Hippocampal formation (tissue), 2 donors: ENCODE measurements at places on chromosomes 7 and 10.

DNA sequence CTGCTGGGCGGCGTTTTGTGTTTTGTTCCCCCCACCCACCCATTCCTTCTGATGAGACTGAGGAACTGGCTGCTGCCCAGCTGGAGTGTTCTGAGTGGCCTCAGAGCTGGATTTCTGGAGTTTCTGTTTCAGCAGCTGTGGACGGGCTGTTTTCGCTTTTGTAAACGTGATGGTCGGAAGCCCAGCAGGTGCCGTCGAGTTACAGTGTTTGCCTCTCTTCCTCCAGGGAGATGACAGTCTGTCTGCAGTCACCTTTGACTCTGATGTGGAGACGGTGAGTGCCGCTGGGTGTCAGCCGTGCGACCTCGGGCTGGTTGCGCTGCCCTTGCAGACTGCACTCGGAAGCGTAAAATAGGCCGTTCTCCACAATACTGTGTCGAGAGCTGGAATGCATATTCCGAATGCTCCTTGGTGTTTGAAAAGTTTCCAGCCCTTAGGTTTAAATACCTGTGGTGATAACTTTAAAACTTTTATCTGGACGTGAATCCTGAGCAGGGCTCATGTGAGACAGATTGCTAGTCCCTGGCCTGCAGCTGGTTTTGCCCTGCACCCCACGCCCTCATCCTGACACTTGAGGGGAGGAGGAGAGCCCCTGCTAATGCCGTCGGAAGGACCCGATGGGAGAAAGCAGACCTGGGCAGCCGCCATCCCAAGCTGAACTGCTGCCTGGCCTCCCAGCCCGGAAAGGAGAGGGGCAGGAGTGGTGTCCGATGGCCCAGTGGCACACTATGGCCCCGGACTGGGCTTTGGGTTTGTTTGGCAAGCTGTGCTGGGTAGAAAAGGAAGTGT lies 8.3 kb downstream of the IQCE start:
- no peak for DNase-seq

DNA sequence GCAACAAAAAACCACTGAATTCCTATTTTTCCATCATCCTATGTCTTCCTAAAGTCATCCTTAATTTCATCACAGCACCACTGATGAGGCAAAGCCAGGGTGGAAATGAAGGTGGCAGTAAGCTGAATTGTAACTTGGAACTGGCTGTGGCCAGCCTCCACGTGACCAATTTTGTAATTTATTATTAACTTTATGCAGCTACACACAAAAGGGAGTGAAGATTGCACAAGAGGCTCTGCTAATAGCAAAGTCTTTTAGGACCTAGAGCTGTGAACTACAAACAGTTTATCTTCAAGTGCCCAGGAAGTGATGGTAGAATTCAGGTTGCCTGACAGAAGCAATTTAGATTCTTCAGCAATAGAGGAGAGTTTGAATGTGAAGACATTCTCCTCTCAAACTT lies 176.4 kb downstream of the CCDC71L start:
- DNase-seq: no peak

DNA sequence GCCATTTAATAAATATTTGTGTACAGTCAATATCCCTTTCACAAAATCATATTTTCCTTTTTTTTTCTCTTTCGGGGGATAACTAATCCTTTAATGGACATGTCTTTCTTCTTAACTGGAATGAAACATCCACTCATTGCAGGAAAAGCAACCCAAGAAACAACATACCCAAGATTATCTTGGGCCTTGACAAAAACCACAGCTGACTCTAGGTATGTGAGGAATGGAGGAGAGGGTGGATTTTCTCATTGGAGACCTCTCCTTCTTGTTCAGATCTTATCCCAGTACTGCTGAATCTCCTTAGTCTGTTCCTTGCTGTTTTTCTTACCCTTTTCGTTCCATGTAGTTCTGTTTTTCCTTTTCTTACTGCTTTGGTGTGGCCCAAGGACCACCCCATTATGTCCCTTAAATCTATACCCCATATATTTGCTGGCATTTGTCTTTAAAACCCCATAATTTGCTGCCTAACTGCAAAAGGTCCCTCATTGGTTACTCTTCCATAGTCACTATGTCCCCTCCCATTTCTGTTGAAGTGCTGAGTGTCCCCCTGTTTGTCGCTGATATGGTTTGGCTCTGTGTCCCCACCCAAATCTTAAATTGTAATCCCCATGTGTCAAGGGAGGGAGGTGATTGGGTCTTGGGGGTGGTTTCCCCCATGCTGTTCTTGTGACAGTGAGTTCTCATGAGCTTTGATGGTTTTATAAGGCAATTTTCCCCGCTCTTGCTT lies 6.8 kb upstream of the CDK6 start:
- no peak for DNase-seq

DNA sequence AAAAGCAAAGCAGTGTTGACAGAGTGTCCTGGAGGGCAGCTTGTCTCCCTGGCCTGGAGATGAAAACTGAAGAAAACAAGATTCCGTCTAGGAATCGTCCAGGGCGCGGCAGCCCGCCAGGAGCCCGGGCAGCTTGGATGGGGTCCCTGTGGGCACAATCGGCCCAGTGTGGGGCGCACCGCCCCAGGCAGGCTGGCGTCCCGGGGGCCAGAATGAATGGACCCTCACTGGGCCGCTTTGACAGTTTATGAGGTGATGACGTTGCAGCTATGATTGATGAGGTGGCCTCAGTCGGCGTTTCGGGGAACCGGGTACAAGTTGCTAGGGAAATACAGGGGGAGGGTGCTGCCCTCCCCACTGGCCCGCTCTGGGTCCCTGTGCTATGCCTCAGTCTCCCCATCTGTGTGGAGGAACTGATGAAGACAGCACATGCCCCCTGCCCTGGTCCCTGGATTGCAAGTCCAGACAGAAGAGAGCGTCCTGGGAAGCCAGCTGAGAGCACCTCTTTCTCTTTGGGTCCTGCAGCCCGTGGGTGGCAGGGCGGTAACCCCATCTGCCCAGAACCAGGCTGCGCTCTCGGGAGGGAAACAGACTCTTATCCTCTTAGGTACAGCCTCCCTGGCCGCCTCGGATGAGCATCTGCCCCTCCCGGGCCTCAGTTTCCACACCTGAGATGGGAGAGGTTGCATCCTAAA lies 131.3 kb downstream of the LHPP start:
- DNase-seq: no peak

DNA sequence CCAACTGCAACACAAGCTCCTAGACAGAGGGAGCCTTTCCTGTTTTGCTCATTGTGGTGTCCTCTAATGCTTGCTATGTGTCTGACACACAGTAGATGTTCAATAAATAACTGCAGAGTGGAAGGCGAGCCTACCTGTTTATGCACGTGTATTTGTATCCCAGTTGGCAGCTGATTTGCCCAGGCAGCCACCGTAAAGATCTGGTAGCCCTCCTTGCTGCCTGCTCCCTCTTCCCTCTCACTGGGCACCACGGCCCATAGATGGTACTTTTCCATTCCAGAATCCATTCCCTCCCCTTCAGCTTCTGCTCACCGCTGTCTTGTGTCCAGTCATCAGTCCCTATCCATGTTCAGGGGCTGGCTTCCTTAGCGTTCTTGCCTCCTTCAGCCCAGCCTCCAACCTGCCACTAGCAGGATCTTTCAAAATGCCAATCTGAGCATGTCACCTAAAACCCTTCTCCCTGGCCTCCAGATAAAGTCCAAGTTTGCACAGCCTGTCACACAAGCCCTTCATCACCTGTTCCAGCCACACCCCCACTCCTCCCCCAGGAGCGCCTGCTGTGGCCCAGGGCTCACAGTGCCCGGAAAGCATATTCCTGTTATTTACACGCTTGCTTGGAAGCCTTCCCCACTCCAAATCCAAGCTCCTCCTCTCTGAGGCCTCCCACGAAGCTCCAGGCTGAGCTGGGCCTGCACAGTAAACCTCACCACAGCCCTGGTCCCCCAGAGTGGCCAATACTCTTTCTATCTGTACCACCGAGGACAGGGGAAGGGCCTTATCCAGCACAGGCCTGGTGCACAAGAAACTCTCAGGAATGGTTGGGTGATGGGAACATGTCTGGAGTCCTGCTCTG lies 21.0 kb downstream of the ZCCHC24 start:
- no peak for DNase-seq

GRCh38 chr10:14179251-14179650 lies 151.5 kb downstream of the FRMD4A start:
- DNase-seq: no peak

GRCh38 chr7:3033581-3033980 lies 10.1 kb downstream of the CARD11 start:
- DNase-seq: no peak

DNA sequence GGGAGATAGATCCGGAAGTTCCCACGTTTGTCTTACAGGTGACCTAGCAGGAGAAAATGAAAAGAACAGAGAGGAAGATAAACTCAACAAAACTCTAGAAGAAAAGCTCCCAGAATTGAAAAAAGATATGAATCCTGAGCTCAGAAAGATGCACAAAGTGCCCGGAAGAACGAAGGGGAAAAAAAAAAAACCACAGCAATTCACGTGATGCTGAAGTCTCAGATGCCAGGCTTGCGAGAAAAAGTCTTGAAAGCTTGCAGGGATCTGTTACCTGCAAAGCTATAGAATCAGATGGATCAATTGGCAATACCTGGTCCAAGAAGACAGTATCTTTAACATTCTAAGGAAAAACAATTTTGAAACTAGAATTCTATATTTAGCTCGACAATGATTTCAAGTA lies 33.5 kb downstream of the CARD11 start:
- no peak for DNase-seq

DNA sequence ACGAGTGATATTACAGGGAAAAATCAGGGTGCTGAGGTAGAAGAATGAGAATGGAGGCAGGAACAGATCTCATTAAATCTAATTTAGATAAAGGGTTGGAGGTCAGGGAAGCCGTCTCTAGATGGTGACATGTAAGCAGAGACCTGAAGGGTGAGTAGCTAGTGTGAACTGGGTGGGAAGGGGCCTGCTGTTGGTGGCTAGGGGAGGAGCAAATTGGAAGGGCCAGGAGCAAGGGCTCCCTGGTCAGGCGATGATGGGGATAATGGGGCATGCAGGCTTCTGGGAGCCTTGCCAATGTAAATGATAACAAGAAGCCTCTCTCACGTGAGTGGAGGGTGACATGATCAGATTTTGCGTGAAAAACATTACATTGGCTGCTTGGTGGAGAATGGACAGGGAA lies 76.3 kb downstream of the WDFY4 start:
- no peak for DNase-seq

DNA sequence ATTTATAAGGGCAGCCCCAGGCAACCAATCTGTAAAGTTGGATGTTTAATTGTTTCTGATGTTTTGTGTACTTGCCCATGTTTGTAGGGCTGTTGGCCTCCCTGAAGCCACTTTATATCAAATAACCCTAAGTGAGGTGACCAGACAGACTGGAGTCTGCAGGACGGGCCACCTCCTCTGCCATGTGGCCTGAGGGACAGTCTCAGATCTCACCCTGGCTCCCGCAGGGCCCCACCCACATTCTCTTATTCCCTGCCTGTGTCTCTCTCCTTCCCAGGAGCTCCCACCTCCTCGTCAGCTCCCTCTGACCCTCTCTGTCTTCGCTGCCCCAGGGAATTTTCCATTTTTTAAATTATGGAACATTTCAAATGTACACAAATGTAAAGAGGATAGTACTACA lies 9.5 kb upstream of the C10orf71 start:
- no peak for DNase-seq

GRCh38 chr7:130899638-130900401 lies 165.8 kb upstream of the KLF14 start:
- DNase-seq: no peak

DNA sequence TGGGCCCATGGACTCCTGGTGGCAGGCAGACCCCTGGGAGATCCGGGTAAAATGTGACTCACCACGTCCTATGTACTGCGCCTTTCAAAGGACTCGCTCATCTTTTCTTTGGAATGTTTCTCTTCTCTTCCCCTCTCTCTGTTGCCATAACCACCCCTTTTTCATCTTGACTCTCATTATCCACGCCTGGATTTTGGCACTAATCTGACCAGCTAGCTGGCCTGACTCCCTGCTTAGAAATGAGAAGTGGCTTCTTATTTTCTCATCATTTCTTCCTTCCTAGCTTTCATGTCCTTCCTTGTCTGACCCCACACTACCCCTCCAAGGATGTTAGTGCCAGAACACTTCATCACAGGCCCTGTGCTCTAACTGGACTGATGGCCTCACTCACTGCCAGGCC lies 98.0 kb upstream of the FAM171A1 start:
- no peak for DNase-seq

GRCh38 chr10:58712982-58713381 lies 200.3 kb downstream of the BICC1 start:
- no peak for DNase-seq

GRCh38 chr7:25460433-25460832 lies 232.1 kb upstream of the NPVF start:
- no peak for DNase-seq

DNA sequence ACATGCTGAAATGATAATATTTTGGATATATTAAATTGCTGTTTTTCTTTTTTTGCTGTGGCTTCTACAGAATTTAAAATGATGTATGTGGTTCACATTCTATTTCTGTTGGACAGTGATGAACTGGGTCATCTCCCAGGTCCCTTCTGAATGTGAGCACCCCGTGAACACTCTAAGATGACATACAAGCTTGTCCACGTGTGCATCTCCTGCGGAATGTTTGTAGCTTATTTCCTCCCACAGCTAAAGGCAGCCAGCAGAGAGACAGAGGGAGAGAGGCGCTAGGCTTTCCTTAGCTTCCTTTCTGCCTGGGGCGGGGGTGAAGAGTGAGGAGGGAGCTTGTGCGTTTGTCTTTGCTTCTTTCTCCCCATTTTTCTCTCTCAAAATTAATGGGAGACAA lies 219.1 kb downstream of the EMX2 start:
- no peak for DNase-seq

- DNase-seq: no peak
Measured at GRCh38 chr7:71016401-71016800, 115.5 kb upstream of the GALNT17 start.

DNA sequence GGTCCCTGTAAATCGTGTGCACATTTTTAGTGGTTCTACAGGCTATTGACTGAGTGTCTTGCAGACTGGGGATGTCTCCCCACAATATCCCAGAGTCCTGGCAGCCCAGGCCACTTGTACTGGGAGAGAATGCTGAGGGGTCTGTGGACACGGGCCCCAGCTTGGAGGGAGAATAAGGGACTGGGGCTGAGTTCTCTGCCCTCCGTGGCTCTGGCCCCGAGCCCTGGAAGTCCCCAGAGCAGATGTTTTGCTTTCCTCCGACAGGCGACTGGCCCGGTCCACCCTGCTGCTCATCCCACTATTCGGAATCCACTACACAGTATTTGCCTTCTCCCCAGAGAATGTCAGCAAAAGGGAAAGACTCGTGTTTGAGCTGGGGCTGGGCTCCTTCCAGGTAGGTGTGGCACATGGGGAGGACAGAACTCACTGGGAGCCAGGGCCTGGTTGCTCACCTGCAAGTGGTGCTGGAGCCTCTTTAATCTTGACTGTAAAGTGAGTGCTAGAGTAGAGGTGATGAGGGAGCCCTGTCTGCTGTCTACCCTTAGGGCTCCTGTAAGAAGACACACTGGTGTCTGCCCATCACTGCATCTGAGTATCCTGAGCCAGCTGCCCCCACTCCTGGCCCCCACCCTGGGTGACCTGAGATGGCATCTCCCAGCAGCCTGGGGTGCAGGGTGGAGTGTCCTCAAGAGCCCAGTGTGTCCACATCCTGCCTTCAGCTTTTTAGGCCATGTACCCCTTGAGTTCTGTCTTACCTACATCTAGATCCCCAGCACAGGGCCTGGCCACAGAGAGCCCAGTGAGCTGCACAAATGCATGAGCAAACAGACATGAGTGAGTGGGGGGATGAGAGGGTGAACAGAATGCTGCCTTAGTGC lies 51.1 kb downstream of the ADCYAP1R1 start:
- no peak for DNase-seq

GRCh38 chr10:91569522-91569921 lies 63.3 kb downstream of the PPP1R3C start:
- DNase-seq: no peak

GRCh38 chr10:62861507-62861906 lies 45.3 kb upstream of the EGR2 start:
- DNase-seq: no peak
